ENCODE measurements at places on chromosomes 4 and X.

GRCh38 chrX:155592331-155592730 lies 20.4 kb downstream of the TMLHE start:
- DNase-seq = no peak

- no peak for DNase-seq
Measured at GRCh38 chr4:139845453-139846093, 180.0 kb downstream of the MGST2 start.

DNA sequence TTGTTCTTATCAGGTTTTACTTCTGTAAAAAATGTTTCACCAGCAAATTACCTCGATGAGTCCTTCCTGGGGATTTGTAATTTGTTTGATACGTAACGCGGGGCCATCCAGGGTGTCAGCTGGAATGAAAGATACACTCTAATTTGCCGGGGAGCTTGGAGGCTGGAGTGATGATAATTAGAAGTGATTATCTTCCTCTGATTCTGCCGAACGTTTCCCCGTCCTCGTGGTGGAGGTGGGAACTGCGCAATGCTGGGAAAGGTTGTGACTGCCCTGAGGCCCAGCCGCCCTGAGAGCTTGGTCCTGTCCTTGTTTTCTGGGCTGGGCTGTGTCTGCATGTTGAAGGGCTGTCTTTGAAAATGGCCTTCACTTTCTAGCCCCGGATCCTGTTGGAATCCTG lies 48.0 kb downstream of the SORCS2 start:
- DNase-seq = no peak

DNA sequence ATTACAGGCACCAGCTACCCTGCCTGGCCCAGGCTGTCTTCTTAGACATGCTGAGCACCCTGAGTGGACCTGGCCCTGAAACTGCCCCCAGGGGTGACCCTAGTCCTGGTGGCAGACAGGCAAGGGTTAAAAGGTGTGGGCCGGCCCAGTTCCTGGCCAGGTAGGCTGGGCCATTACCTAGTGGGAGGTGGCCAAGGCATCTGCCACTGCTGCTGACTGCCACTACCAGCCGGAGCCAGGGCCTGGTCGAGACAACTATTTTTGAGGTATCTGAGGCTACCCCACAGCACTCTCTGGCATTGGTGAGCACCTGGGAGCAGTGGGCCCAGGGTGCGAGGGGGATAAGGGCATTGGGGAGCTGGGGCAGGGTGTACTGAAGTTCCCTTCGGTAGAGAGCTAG lies at the start of gene CCDC120:
Gene CCDC120 (plus strand): TSS at position 206 of the 400 bp plus-strand sequence. CDS start 3,043 bp downstream, outside the sequence.
- DNase-seq = no peak

DNA sequence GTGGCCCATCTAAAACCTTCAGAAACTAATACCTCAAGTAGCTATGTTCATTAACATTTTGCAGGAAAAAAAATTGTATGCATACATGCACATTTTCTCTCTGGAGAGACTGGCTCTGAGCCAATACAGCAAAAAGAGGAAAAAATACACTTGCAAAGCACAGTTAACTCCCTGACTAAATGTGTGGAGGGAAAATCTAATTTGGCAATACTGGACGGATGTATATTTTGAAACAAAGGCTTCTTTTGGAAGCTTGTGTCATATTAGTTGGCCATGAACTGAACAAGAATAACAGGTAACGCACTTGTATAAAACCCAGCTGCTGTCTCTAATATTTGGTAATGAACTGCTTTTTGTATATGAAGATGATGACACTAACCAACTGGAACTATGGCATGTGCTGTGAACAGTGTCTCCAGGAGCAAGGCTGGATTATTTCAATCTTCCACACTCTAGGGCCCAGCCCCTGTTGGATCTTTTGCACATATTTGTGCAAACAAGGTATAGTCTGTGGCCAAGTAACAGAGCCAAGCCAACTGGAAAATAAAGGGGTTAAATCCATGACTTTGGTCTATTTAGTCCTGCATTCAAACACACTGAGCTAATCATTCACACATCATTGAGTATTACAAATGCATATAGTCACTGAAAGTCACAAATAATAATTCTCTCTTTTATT lies 67.9 kb upstream of the NRK start:
- no peak for DNase-seq

DNA sequence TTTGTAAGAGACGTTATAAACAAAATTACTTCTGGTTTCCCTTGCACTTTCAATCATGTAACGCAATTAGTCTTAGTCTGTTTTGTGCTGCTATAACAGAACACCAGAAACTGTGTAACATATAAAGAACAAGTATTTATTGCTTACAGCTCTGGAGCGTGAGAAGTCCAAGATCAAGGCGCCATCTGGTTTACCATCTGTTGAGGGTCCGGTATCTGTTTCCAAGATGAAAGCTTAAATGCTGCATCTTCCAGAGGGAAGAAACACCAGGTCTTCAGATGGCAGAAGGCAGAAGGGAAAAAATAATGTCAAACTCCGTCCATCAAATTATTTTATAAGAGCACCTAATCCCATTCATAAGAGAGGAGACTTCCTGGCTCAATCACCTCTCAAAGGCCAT lies 474.1 kb downstream of the PDGFC start:
- DNase-seq = no peak

GRCh38 chr4:184784628-184785257 lies 41.0 kb downstream of the ACSL1 start:
- no peak for DNase-seq

DNA sequence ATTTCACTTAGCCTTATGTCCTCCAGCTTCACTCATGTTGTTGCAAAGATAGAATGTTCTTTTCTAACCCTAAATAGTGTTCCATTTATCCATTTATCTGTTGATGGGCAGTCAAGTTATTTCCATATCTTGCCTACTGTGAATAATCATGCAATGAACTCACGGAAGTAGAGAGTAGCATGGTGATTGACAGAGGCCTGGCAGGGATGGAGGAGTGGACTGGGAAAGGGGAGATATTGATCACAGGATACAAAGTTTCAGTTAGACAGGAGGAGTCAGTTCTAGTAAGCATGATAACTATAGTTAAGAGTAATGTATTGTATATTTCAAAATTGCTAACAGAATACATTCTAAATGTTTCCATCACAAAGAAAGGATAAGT lies 10.3 kb upstream of the CLNK start:
- DNase-seq = no peak

- DNase-seq = no peak
Measured at GRCh38 chrX:141838016-141838415, at the start of gene MAGEC3. TSS of gene MAGEC3 (plus strand) at chrX:141838316. CDS start at chrX:141838316, 0 bp downstream.

GRCh38 chr4:36722986-36723385 lies 441.6 kb downstream of the DTHD1 start:
- no peak for DNase-seq

DNA sequence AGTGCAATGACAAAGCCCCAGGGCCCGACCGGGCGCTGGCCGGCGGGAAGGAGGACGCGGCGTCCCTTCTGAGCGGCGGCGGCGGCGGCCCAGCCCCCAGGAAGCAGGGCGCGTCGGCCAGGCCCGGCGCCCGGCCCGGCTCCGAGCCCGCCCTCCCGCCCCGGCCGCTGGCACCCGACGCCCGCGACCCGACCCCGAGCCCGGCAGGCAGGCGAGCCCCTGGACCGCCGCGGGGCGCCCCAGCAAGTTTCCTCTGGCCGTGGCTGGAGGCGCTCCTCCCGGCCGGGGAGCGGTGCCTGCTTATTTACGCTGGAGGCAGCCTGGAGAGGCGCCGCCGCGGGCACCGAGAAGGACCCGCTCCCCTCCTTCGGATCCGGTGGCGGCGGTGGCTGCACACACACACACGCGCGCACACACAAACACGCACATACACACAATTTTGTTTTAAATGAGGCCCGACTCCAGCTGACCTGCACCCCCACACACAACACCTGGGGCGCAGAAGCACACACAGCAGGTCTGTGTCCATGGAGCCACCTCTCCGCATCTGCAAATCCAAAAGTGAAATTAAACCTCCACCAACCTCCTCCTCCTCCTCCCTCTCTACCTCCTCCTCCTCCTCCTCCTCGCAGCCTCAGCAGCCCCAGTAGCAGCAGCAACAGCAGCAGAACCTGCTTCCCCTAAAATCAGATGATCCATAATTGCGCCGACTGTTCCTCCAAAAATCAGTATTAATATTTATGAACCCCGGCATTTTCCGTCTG lies 669 bp downstream of the IRF2 start:
- peak; percentile 18 for DNase-seq

DNA sequence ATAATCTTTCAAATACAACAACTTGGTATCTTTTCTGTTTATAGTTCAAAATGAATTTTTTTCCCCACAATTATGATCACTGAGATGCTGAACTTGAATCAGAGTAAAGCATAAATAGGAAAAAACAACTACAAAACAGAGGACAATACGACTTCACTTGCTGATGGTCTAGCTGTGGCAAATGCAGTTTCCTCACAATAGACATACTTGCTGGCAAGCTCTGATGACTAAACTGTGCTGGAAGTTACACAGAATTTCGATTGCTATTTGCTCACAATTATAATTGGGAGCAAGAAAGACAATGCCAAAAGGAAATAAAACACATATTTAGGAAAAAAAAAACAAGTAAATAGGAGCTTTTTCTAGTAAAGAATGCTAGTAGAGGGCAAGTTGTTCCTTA lies 14.7 kb downstream of the VEGFC start:
- DNase-seq = no peak

- DNase-seq = no peak
Measured at GRCh38 chr4:64305565-64306254, 103.5 kb downstream of the TECRL start.

GRCh38 chr4:122083989-122084388 lies 68.1 kb upstream of the BLTP1 start:
- DNase-seq = no peak

DNA sequence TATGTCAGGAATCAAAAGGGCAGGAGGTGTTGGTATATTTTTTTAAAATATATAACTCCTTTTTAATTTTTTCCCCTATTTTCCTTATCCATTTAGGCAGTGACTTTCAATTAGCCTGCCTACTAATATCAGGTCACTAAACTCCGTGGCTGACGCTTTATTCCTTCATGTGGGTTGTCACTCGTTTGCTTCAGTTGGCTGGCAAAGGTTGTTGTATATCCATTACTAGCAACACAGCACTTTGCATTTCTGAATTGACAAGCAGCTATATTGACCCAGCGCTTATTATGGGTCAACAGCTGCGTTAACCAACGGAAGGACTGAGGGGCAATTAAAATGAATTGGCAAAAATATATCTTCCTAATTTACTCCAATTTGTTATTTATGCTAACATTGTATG lies 87.7 kb downstream of the ARX start:
- DNase-seq = no peak

DNA sequence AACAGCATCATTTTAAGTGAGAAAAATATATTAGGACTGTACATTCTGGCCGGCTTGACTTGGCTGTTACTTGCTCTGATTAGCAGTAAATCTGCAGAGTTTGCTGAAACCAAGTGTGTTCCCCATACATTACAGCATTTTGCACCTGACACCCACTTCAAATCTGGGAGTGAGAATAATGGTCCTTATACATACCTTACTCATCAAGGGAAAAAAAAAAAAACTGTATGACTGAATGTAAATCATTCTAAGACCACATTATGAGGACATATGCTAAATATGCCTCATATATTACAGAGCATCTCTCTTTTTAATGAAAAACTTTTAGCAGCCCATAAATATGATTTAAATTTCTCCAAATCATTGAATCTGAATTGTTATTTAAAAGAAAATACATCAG lies 406.7 kb downstream of the SPOCK3 start:
- DNase-seq = no peak

DNA sequence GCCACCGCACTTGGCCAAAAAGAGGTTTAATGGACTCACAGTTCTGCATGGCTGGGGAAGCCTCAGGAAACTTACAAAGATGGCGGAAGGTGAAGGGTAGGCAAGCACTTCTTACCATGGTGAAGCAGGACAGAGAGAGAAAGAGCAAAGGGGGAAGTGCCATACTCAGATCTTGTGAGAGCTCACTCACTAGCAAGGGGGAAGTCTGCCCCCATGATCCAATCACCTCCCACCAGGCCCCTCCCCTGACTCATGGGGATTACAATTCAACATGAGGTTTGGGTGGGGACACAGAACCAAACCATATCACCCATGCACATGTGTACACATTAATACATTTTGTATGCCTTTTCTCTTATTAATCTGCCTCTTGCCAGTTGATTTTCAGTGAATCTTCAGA lies 77.2 kb upstream of the HSD17B10 start:
- DNase-seq = no peak

DNA sequence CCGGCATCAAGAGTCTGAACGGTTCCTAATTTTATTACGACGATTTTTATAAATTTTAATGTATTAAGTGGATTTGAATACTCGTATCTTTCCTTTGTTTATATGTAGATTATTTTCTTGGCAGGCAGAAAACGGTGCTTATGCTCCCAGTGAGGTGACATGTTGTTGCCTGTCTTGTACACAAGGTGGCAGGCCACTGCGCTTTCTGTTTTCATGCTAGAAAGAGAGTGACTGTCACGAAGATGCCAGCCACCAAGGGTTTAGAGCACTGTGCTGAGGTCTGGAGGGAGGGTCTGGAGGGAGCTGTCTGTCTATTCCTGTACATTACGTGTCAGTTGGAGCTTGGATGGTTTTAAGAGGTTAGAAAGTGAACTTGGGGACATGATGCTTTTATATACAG lies 87.7 kb downstream of the SHROOM2 start:
- no peak for DNase-seq

DNA sequence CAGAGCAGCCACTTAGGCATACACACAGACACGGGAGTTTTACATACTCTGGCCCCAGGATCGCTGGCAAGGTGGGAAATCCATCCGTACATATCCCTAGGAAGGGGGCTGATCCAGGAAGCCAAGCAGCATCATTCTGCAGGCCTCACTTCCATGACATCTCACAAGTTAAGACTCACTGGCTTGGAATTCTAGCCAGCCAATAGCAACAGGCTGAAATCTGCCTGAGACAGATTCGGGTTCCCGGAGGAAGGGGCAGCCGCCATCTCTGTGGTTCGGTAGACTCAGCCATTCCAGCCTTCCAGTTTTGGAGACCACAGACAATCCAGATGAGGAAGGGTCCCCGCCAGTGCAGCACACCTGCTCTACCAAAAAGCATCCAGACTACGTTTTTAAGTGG lies 31.3 kb downstream of the SOWAHB start:
- DNase-seq = no peak

- DNase-seq = peak; percentile 1
Measured at GRCh38 chrX:46575991-46576392, 2.4 kb downstream of the CHST7 start.

- DNase-seq = no peak
Measured at GRCh38 chrX:7828594-7828993, 14.4 kb upstream of the VCX start.

DNA sequence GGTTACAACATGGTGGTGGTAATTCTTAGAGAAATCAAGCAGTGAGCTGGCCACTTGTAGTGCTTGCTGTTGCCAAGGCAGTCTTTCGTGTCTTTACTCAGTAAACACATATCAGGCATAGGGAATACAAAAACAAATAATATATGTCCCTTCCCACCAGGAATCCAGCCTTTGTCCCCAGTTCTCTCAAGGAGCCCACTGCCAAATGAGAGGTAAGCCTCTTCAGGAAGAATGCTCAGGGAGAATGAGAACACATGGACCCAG lies 421 bp upstream of the PLAC1 start:
- no peak for DNase-seq

GRCh38 chr4:101141855-101142254 lies 205.5 kb downstream of the PPP3CA start:
- no peak for DNase-seq

Measured in nucleus accumbens (tissue), 56 donors.